ENCODE measurements at places on chromosomes 6 and 20.

GRCh38 chr6:157535340-157536222, 154.6 kb downstream of the ZDHHC14 start:
- no peak for DNase-seq

GRCh38 chr6:139605350-139605749, 230.9 kb upstream of the CITED2 start:
- DNase-seq, result no peak

DNA sequence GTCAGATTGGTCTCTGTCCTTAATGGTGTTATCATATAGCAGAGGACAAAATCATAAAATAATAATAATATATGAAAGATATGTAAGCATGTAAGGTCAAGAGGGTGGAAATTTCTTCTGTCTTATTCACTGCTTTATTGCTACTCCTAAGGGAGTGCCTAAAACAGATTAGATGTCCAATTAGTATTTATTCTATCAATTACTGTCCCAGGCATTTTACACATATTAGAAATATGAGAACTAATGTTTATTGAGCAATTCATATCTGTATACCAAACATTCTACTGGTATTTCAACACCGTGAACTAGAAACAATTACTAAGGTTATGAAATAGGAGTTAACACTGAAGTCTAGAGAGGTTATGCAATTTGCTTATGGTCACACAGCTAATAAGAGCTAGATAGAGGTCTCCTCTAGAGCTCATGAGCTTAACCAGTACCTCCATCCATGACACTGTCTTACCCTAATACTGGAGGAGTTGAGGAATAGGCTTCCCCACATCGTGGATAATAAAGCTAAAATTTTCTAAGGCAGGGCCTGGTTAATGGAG, 302.3 kb downstream of the PLCB1 start:
- DNase-seq, result no peak

DNA sequence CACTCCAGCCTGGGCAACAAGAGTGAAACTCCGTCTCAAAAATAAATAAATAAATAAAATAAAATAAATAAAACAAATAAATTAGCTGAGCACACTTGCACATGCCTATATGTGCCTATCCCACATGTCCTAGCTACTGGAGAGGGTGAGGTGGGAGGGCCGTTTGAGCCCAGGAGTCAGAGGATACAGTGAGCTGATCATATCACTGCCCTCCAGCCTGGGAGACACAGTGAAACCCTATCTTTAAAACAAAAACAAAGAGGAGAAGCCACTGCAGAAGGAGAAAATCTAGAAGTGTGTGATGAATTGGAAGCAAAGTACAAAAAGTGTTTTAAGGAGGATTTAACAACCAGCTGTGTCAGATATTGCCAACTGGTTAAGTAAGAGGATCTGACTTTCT, 728.4 kb downstream of the PTPRT start:
- no peak for DNase-seq

- DNase-seq, result no peak
Observed at GRCh38 chr6:169310983-169311382, 57.3 kb upstream of the THBS2 start.

DNA sequence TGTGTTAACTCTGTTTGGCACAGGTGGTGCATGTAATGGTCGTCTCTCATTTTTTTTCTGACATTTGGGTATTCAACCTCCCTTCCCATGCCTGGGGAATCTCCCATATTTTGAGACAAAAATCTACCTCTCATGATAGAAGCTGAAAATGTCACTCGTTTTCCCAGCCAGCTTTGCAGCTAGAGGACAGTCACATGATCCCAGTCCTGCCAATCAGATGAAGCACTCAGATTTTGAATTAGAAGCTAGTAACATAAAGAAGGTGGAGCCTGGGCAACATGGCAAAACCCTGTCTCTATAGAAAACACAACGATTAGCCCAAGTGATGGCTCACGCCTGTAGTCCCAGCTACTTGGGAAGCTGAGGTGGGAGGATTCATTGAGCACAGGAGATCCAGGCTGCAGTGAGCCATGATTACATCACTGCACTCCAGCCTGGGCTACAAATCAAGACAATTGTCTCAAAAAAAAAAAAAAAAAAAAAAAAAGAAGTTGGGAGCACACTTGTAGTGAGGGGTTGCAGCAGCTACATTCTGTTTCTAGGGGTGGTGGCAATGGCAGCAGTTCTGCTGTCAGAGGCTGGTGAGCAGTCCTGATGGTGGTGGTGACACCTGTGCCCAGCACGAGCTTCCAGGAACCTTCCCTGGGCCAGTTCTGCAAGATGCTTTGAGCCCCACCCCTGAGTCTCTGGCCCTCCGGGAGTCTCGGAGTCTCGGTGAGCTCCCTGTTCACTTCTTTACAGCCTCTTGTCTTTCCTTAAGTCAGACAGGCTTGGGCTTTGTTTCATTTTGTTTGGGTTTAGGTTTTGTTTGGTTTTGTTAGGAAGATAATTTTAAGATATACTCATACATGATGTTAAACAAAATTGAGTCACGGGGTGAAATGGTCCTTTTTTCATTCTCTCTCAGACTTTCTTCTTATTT, 94.1 kb upstream of the KCNG1 start:
- DNase-seq, result no peak

Measured in D341Med (cell line).